ENCODE measurements at places on chromosomes 6 and 20.

DNA sequence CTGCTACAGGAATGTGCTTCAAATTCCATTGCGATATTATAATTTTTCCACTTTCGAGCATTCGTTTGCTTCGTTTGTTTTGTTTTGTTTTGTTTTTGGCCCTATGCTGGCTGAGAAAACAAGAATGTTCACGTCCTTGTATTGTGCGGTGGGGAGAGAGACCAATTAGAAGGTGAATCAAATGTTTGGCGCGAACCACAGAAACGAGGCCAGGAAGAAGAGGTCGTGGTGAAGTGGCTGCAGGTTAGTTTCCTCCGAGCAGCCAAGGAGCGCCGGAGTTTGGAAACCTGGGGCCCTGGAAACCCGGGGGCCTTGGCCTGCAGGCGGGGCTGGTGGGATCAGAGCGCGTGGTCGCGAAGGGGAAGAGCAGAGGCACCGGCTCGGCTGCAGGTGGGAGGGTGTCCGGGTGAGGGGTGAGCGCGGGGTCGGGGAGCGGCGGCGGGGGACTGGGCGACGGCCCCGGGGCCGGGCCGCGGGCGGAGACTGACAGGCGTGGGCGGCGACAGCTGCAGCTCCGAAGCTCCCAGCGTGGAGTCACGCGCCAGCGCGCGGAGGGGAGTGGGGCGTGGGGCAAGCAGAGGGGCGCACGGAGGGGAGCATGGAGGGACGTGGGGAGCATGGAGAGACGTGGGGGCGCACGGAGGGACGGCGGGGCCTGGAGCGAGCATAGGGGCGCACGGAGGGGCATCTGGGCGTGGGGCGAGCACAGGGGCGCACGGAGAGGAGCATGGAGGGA lies 141.5 kb upstream of the PDE10A start:
- no peak for DNase-seq

DNA sequence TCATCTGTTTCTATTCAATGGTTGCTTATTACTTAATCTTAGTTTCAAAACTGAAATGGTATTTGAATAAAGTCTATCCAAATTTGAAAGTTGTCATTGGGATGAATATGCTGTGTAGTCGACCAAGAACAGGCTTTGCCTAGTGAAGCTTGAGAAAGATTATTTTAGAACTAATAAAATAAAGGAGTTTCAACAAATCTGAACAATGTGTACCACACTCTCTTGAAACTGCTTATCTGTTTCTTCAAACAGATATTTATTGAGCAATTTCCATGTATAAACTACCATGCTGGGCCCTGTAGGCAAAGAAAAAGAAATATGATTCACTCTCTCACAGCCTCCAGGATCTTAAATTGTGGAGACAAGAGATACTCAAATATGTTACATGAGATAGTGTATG lies 174.4 kb downstream of the OGFRL1 start:
- DNase-seq, result no peak

- no peak for DNase-seq
Measured at GRCh38 chr6:114284281-114284680, 58.5 kb downstream of the HS3ST5 start.

- DNase-seq, result no peak
Measured at GRCh38 chr20:19048995-19049501, 163.4 kb upstream of the SLC24A3 start.

DNA sequence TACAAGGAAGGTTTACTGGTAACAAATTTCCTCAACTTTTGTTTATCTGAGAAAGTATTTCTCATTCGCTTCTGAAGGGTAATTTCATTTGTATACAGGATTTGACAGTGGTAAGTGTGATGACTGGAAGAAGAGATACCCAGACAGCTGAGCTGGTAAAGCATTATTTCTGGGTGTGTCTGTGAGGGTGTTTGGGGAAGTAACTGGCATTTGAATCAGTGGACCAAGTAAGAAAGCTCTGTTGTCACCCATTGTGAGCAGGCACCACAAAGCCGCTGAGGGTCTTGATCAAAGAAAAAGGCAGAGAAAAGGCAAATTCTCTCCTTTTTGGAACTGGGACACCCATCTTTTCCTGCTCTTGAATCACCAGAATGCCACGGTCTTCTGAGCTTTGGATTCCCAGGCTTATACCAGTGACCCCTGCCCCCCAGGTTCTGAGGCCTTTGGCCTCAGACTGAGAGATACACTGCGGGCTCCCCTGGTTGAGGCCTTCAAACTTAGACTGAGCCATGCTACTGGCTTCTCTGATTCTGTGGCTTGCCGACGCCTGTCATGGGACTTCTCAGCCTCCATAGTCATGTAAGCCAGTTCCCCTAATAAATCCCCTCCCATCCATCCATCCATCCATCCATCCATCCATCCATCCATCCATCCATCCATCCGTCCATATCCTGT lies 10.5 kb upstream of the HUS1B start:
- DNase-seq, result no peak

DNA sequence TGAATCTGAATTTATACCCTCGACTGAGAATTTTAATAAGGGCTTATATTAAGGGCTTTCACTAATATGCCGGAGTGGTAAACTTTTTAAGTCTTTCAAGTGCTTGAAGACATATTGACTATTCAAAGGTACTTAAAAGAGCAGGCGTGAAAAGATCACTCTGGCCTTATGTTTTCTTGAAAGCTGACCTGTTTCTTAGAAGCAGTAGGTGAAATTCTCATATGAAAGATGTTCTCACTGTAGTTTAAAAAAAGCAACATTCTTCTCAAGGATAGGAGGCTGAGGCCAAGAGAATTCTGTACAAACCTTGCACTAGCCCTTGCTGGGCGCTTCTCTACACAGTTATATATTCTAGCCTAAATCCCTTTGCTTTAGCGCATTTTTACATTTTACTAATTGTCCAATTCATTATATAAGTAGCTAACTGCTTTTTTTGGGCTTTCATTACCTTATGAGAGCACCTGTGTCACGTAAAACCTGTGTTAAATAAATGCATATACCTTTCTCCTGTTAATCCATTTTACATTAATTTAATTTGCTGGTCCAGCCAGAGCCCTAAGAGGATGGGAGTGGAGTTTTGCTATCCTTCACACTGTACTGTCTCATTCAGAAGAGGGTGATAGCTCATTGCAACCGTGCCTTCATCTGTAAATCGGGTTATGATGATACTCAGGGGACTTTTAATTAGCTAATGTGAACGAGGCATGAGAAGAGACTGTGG lies 59.6 kb upstream of the HFE start:
- DNase-seq, result no peak

GRCh38 chr6:157787080-157787479 lies 36.0 kb upstream of the SNX9 start:
- DNase-seq, result no peak

DNA sequence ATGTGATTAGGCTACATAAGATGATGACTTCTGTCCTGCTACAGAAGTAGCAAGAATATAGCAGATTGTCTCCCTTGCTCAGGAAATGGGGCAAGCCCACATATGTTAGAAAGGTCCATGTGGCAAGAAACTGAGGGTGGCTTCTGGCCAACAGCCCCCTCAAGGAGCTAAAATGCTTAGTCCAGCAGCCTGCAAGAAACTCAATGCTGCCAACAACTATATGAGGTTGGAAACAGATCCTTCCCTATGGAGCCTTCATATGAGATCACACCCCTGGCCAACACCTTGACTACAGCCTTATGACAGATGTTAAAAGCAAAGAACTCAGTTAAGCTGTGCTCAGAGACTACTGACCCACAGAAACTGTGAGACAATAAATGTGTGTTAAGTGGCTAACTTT lies 22.1 kb downstream of the PTPRT start:
- no peak for DNase-seq

DNA sequence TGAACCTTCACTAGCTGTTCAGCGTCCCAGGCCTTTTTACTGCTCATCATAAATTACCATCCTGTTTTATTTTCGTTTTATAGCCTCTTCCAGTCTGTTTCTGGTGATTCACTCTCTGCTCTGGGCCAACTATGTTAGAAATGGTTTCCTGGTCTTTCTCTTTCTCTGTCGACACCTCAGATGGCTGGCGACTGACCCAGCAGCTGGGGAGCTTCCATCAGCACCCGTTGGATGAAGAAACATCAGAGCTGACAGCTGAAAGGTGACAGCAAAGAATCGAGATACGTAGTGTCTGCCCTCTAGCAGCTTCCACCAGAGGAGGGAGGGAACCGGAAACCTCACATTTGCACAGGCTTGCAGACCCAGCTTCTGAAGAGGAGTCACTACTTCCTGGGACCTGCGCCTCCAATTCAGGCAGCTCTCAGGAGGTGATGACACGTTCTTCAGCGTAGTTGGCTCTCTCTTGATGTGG lies 82.9 kb upstream of the MLN start:
- DNase-seq, result no peak

Data from cerebellar nuclear complex (tissue), 1 donor.